ENCODE measurements at places on chromosomes 7 and 10.

GRCh38 chr10:29257106-29257783 lies 31.6 kb upstream of the LYZL1 start:
- no peak for DNase-seq

- DNase-seq: no peak
Observed at GRCh38 chr10:76618171-76618570, 1019.4 kb downstream of the KCNMA1 start.

- DNase-seq: no peak
Observed at GRCh38 chr7:25739143-25739542, 412.9 kb upstream of the NFE2L3 start.

GRCh38 chr7:104791080-104791479 lies 222.9 kb upstream of the KMT2E start:
- DNase-seq: no peak

- no peak for DNase-seq
Observed at GRCh38 chr7:26714006-26714405, 150.4 kb downstream of the SKAP2 start.

GRCh38 chr7:121186746-121187145 lies 142.1 kb upstream of the WNT16 start:
- DNase-seq: no peak

DNA sequence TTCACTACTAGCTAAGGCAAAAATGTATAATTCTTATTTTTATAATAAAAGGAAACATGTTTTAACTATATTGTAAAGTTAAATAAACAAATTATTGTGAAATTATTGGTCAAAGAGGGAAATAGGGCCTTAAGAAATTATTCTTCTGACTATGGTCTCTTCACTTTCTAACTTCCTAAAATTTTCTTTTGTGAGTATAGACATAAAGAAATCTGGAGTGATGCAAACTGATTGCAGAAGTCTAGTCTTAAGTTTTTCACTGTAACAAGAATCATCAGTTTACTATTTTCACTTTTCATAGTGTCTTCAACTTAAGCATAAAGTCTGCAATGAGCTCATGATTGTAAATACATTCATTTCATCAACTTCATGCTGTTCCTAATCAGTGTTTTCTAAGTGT lies 525.4 kb downstream of the TFEC start:
- no peak for DNase-seq

- no peak for DNase-seq
Observed at GRCh38 chr7:41641011-41641664, 61.8 kb downstream of the INHBA start.

- no peak for DNase-seq
Observed at GRCh38 chr10:78320506-78320905, 286.8 kb downstream of the RPS24 start.

GRCh38 chr10:117320050-117320665 lies 55.1 kb downstream of the PDZD8 start:
- DNase-seq: no peak

- no peak for DNase-seq
Observed at GRCh38 chr7:80890426-80891258, 28.2 kb downstream of the SEMA3C start.

DNA sequence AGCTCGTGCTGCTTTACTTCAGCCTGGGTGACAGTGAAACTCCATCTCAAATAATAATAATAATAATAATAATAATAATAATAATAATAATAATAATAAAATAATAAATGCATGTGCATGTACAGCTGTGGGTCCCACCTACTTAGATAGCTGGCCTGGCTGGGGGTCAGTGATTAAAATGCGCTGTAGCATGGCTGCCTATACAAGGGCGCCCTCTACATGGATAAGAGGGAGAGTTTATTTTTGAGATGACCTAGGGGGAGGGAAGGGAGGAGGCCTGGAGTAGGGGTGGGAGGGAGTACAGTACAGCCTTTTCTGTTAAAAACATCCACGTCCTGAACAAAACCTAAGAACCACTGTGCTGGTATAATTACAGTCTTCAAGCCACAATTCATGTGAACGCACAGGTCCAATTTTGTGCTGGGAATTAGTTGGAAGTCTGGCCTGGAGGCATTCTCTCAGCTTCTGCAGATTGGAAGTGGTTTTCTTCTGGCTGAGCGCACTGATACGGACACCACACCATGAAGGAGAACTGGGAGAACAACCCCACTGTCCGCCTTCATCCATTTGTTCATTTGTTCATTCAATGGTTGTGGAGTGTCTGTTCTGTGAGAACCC lies 146.5 kb downstream of the TMEM178B start:
- DNase-seq: no peak

DNA sequence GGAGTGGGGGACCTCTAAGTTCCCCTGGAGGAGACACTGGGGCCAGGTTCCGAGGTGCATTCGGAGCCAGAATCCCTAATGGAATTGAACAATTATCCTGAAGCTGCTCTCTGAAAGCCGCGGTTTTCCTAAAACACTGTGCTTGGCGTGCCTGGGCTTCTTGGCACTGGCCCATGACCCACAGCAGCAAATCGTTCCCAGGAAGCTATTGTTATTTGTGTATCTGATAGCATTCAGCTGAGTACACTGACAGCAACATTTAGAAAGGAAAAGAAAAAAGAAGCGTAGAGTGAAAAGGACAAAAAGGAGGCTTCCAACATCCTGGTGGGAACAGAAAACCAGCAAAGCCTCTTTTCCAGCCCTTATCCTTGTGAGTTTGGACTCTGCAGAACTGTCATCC lies 339.8 kb downstream of the FRMD4A start:
- DNase-seq: no peak

DNA sequence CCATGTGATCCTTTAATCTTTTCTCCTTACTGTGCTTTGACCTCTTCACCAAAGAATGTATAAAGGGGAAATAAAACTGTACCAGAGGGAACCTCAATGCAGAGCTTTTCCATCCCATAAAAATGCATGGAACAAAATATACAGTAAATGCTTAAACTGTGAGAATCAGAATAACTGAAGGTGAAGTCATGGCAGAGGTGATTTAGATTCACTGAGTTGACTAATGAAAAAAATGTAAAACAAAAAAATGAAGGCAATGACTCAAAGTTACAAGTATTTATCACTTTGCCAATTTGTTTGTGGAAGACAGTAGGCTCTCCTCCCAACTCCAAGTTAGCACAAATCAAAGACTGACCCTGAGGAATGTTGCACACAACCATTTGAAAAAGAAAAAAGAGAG lies 1331.6 kb upstream of the SORCS1 start:
- no peak for DNase-seq

GRCh38 chr7:78679112-78679876 lies 774.2 kb downstream of the MAGI2 start:
- no peak for DNase-seq
